ENCODE measurements at places on chromosomes 11 and 22. TPM values are rescaled to one million over a fixed set of nuclear protein-coding genes. Genes with fewer than 3 reads are reported as not detected.

Gene OR52N4
- polyA plus RNA-seq = not detected

Gene TOM1
- polyA plus RNA-seq = 33.6 TPM

Gene FOLR2
- polyA plus RNA-seq = 11.9 TPM

Gene MAP6
- polyA plus RNA-seq = 12.5 TPM

All from left renal pelvis (tissue), 4 donors.